ENCODE measurements at places on chromosomes 16 and 17. TPM values are rescaled to one million over a fixed set of nuclear protein-coding genes. Genes with fewer than 3 reads are reported as not detected.
A peak's percentile ranks its signal among the peaks of the same experiment; 100 is the strongest.

- H3K4me1 ChIP-seq, result no peaks in the 10 kb centered on the region
- H3K27me3 ChIP-seq, result no peaks in the 10 kb centered on the region
- peak within 1 kb of the TSS; percentile 92 for H3K27ac ChIP-seq
- peak; percentile 83 for DNase-seq
- H3K4me3 ChIP-seq, result peak within 1 kb of the TSS; percentile 75
Measured at GRCh38 chr17:29622337-29623282, at the start of gene CORO6. TSS of gene CORO6 (minus strand) at chr17:29622912. CDS start at chr17:29621421, 1,491 bp downstream.

DNA sequence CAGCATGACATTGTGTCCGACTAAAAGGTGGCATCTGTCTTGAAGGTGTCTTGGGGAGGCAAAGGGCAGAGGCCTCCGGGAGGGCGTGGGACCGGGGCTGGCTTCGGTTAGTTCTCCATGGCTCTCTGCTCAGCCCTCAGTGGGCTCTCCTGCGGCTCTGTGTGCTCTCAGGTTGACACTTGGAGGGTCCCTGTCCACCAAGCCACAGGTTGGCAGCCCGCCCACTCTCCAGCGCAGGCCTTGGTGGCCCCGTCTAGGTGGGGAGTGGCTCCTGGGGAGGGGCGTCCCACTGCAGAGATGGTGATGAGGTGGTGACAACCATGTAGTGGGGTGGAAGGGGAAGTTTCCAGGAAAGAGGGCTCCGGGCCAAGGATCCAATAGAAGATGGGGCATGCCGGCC, 31.6 kb downstream of the ADGRG5 start:
- H3K27me3 ChIP-seq, result peaks cover 5% of the 10 kb centered on the region
- no peak for DNase-seq
- no peaks in the 10 kb centered on the region for H3K36me3 ChIP-seq
- H3K4me1 ChIP-seq, result no peaks in the 10 kb centered on the region

Gene PDF
- 9.4 TPM for total RNA-seq

Gene CCL22
- not detected for total RNA-seq

DNA sequence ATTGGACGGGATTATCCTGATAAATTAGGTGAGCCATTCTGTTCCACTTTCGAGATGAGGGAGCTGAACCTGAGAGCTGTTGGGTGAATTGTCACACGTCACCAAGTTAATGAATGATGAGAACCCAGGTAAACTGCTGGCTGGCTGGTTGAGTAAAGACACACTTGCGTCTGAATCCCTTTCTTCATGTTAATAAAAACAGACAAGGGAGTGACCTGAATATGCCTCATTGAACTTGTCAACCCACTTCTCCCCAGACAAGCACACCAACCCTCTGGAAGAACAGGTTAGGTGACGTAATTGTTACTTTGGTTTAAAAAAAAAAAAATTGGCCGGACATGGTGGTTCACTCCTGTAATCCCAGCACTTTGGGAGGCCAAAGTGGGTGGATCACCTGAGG, 400.9 kb upstream of the CDH5 start:
- H3K36me3 ChIP-seq, result no peaks in the 10 kb centered on the region
- H3K4me3 ChIP-seq, result no peak overlapping the region
- no peaks in the 10 kb centered on the region for H3K4me1 ChIP-seq
- no peaks in the 10 kb centered on the region for H3K27me3 ChIP-seq

GRCh38 chr16:13896543-13897182, 23.3 kb upstream of the ERCC4 start:
- DNase-seq, result no peak
- no peaks in the 10 kb centered on the region for H3K27me3 ChIP-seq
- H3K4me3 ChIP-seq, result no peak overlapping the region
- no peaks in the 10 kb centered on the region for H3K36me3 ChIP-seq

DNA sequence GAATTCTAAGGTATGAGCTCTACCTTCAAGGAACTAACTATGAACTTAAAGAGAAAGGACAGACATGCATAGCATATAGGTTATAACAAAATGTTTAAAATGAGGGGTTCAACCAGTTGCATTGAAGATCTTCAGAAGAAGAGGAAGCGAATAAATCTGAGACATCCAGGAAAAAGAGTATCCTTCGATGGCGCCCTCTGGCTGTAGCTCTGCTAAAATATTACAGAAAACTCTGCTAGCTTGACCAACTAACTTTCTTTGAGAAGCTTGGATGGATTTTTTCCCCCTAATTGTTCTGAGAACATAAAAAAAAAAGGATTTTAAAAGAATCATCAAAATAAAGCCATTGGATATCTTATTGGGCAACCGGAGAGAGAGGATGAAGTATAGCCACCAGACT, 659.9 kb upstream of the SOX9 start:
- H3K27me3 ChIP-seq, result no peaks in the 10 kb centered on the region
- no peak overlapping the region for H3K27ac ChIP-seq
- DNase-seq, result no peak
- H3K4me1 ChIP-seq, result no peaks in the 10 kb centered on the region

DNA sequence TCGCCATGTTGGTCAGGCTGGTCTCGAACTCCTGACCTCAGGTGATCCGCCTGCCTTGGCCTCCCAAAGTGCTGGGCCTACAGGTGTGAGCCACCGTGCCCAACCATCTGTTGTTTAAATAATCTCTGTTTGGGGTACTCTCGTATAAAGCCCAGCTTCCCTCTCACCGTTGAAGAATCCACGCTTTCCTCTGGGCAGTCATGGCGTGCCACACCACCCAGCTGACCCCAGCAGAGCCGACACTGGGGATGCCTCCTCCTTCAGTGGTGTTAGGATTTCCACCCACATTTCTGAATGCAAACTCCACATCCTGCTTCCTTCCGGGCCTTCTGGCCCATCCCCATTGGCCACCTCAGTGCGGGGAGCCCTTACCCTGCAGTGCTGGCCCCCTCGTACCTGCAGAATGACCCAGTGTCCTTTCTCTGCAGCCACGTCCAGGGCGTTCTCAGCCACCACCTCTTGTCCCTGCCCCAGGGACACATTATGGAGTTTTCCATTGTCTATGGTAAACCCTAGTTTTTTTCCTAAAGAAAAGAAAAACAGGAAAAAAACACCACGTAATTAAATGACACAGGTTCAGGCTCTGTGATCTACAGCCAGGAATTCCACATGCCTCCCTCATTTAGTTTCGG, 60.4 kb downstream of the PGS1 start:
- H3K27ac ChIP-seq, result no peak overlapping the region
- H3K4me3 ChIP-seq, result no peak overlapping the region
- no peaks in the 10 kb centered on the region for H3K4me1 ChIP-seq
- H3K27me3 ChIP-seq, result peaks cover 12% of the 10 kb centered on the region
- DNase-seq, result no peak

- peaks cover 12% of the 10 kb centered on the region for H3K4me1 ChIP-seq
- H3K4me3 ChIP-seq, result no peak overlapping the region
- H3K36me3 ChIP-seq, result no peaks in the 10 kb centered on the region
- H3K27ac ChIP-seq, result no peak overlapping the region
- no peak for DNase-seq
Measured at GRCh38 chr17:48819466-48819865, 2.4 kb upstream of the TTLL6 start.

Gene TP53TG3B
- total RNA-seq, result not detected

DNA sequence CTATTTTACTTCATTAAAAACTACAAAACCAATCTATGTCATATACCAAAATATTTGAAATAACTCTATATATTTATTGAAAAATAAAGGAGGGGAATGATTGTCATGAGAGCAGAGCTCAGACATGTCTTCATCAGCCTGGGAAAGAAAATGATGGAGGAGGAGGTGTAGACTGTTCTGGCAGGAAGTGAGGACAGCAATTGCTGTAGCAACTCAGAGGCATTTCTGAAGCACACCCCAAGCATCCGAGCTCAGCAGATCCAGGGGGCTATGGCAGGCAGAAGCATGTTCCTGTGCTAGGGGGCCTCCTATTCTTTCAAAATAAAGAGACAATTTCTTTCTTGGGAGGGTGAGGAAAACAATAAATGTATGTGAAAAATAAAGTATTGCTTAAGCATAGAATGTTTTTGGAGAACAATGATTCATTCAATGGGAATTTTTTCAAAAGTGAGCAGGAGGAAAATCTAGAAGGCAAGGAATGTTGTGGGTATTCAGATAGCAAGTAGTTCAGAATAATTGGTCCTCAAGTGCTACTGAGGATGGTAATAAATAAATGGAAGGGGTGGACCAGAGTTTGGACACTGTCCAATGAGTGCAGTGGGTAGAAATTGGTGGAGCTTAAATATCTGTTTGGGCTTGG, 383.4 kb downstream of the CDH11 start:
- H3K27ac ChIP-seq, result no peak overlapping the region
- no peak overlapping the region for H3K4me3 ChIP-seq
- H3K27me3 ChIP-seq, result no peaks in the 10 kb centered on the region
- H3K36me3 ChIP-seq, result no peaks in the 10 kb centered on the region
- DNase-seq, result no peak

DNA sequence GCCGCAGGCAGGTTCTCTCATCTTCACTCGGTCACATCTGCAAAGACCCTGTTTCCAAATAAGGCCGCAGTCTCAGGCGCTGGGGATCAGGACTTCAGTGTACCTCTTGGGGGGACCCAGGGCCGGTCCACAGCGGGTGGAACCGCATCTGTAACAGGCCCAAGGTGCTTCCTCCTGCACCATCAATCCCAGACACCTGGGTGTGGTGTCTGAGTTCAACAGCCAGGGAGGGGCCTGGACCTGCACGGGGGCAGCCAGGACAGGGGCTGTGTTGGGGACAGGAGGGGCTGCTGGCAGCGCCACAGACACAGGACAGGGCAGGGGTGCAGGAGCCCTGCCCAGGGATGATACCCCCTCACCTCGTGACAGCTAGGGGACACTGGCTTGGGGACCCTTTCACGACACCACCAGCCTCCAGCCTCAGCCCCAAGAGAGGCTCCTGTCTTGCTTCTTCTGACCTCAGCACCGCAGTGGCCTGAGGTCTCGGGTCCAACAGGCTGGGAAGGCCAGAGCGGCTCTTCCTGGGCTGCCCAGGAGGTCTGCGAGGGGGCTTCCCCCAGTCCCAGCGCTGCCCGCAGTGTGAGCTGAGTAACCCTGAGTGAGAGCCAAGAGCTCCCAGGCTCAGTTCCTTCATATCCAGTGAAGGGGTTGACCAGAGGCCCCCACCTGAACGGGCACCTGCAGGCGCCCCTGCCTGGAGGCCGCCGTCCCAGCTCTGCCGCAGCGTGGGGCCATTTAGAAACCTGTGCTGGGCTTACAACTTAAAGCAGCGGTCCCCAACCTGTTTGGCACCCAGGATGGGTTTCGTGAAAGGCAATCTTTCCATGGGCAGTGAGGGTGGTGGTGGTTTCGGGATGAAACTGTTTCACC, 30.7 kb upstream of the BAHCC1 start:
- no peak for DNase-seq
- H3K27ac ChIP-seq, result peak overlapping the region; percentile 73
- no peak overlapping the region for H3K4me3 ChIP-seq
- peaks cover 25% of the 10 kb centered on the region for H3K4me1 ChIP-seq

GRCh38 chr16:15925631-15926030, 23.8 kb upstream of the ABCC1 start:
- H3K27me3 ChIP-seq, result no peaks in the 10 kb centered on the region
- H3K27ac ChIP-seq, result no peak overlapping the region
- no peak overlapping the region for H3K4me3 ChIP-seq
- no peaks in the 10 kb centered on the region for H3K4me1 ChIP-seq
- H3K36me3 ChIP-seq, result no peaks in the 10 kb centered on the region

Gene FAAP100
- 9.6 TPM for total RNA-seq

Gene UMOD
- not detected for total RNA-seq

Gene GH1
- total RNA-seq, result not detected

DNA sequence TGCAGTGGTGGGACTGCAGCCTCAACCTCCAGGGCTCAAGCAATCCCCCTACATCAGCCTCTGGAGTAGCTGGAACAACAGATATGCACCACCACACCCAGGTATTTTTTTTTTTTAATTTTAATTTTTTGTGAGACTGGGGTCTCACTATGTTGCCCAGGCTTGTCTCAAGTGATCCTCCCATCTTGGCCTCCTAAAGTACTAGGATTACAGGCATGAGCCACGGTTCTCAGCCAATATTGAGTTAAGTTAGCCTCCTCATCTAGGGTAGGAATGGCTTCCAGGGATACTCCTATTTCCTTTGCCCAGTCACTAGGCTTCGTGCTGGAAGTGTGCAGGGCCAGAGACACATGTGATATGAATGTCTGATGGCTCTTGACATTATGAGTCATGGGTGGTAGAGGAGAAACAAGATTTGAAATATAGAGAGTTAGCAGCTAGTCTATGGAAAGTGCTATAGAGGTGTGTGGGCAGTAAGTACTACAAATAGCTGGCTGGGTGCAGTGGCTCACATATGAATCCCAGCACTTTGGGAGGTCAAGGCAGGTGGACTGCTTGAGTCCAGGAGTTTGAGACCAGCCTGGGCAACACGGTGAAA, 8.0 kb upstream of the HES7 start:
- DNase-seq, result no peak
- H3K4me1 ChIP-seq, result peaks cover 5% of the 10 kb centered on the region
- peaks cover 14% of the 10 kb centered on the region for H3K27me3 ChIP-seq
- H3K27ac ChIP-seq, result no peak overlapping the region
- H3K4me3 ChIP-seq, result no peak overlapping the region

GRCh38 chr16:89619840-89620239, 6.4 kb downstream of the DPEP1 start:
- no peak for DNase-seq
- H3K36me3 ChIP-seq, result no peaks in the 10 kb centered on the region
- H3K27me3 ChIP-seq, result peaks cover 75% of the 10 kb centered on the region
- H3K27ac ChIP-seq, result no peak overlapping the region
- H3K4me3 ChIP-seq, result no peak overlapping the region

GRCh38 chr16:72482695-72483094, 310.7 kb upstream of the PMFBP1 start:
- no peak overlapping the region for H3K27ac ChIP-seq
- no peaks in the 10 kb centered on the region for H3K27me3 ChIP-seq
- no peaks in the 10 kb centered on the region for H3K4me1 ChIP-seq
- H3K36me3 ChIP-seq, result no peaks in the 10 kb centered on the region
- no peak for DNase-seq

- H3K36me3 ChIP-seq, result no peaks in the 10 kb centered on the region
- no peak for DNase-seq
- no peak overlapping the region for H3K27ac ChIP-seq
- no peaks in the 10 kb centered on the region for H3K4me1 ChIP-seq
- H3K27me3 ChIP-seq, result no peaks in the 10 kb centered on the region
Measured at GRCh38 chr17:44269535-44270240, 1.8 kb upstream of the SLC4A1 start.

GRCh38 chr17:82603981-82604448, 44.2 kb downstream of the WDR45B start:
- no peak overlapping the region for H3K4me3 ChIP-seq
- peaks cover 47% of the 10 kb centered on the region for H3K36me3 ChIP-seq
- no peaks in the 10 kb centered on the region for H3K27me3 ChIP-seq
- H3K4me1 ChIP-seq, result no peaks in the 10 kb centered on the region
- H3K27ac ChIP-seq, result no peak overlapping the region

Gene MED13
- 60.7 TPM for total RNA-seq
